GM04504 (cell line): ENCODE measurements at places on chromosomes 11 and 22.

DNA sequence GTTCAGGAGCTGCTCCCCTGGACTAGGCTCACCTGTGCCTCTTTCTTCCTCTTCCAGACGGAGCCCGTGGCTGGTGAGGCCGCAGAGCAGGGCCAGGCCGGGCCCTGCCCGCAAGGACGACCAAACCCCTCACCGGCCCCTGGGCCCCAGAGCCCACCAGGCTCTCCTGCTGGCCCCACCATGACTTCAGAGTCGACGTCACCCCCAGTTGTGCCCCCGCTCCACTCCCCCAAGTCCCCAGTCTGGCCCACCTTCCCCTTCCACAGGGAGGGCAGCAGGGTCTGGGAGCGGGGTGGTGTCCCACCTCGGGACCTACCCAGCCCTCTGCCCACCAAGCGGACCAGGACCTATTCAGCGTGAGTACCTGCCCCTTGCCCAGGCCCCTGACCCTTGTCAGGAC is 11.0 kb downstream of the CSDC2 start:
- DNase-seq = no peak

DNA sequence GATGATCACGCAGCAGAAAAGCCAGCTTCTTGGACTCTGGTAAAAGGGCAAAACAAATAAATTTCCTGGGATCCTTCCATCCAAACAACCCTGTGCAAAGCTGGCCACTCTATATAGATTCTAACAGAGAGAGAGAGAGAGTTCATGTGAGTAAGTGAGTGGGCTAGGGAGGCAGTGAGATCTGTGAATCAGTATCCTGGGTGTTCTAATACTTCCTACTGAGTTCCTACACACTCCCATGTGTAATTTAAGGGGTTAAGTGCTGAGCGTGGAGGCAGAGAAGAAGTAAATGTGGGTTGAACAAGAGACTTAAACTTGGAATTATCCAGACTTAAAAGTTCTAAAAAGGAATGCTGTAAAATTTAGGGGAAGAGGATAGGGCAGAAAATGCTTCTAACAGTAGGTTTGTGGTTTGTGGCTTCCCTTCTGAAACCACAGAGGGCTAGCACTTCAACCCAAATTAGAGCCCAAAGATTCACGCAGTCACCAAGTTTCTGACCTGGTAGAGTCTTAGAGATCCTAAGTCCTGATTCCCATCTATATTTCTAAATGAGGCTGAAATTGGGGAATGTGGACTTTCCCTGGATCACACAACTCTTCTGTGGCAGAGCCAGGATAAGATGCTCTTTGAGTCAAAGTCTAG is 413.9 kb downstream of the TENM4 start:
- no peak for DNase-seq

GRCh38 chr11:123125169-123125568 is 63.2 kb upstream of the HSPA8 start:
- no peak for DNase-seq

- peak; percentile 43 for DNase-seq
Measured at GRCh38 chr11:63813035-63813562, at the start of gene SPINDOC. TSS of gene SPINDOC (plus strand) at chr11:63813456. CDS start at chr11:63813687, 231 bp downstream.

- no peak for DNase-seq
Measured at GRCh38 chr11:88036701-88037100, 138.5 kb downstream of the RAB38 start.

GRCh38 chr11:66243782-66244535 is 24.5 kb upstream of the RAB1B start:
- no peak for DNase-seq

GRCh38 chr11:36265793-36266628 is 23.2 kb downstream of the COMMD9 start:
- no peak for DNase-seq

DNA sequence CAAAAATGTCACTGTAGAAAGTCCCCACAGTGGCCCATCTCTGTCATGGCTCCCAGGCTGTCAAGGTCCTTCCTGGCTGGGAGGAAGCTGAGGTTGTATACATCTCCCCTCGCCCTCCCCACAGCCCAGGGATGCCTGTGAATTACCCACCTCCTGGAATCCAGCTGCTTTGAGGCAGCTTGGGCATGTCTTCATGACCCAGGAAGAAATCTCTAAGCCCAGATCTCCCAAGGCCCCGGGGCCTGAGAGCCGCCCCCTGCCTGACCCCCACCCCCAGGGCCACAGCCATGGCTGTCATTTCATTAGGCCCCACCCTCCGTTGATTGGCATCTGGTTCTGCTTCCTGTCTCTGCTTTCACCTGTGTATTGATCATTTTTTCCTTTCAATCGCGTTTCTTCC is 207.5 kb downstream of the TBC1D22A start:
- no peak for DNase-seq

DNA sequence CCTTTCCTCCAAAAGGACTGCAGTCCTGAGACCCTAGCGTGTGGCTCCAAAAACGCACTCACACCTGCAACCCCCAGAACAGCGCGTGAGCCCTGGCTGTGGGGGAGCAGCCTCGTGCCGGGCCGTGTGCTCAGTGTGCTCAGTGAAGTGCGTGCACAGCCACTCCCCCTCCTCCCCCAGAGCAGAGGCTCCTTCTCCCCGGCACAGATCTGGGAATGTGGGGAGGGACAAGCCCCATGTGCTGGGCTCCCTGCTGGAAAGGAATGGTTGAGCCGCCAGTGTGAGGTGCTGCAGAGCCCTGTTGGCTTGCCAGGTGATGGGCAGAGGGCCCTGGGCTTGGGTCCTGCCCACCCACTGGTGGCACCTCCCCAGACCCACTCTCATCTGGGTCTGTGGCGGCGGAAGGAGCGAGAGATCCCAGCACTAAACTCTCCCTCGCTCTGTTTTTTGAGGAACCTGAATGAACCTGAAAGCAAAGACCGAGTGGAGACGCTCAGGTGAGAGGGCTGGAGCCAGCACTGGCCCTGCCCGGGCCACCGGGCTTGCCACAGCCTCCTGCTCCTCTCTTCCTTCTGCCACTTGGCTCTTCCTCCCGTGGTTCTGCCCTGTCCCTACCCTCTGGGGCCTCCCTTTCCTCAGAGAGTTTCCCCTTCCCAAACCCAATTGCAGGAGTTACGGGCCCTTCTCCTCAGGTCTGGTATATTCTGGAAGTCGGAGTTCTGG is 9.0 kb downstream of the RCOR2 start:
- DNase-seq = no peak

GRCh38 chr22:43529934-43530333 is 118.1 kb downstream of the MPPED1 start:
- no peak for DNase-seq

DNA sequence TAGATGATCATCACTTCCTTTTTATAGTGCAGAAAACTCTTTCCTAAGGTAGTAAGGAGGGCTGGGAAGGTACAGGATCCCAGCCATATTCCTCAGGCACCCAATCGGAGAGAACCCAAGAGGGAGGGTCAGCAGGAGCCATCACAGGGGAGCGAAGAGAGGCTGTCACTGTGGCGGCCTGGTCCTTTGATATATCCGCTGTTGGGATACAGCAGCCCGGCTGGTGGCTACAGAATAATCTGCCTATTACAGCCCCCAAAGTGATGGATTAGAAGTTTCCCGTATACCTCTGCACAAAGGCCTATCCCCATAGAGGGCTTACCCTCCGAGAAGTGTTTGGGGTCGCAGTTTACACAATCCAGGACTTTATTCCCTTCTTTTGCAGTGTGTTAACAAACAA is 48.5 kb downstream of the OR4D9 start:
- DNase-seq = no peak

DNA sequence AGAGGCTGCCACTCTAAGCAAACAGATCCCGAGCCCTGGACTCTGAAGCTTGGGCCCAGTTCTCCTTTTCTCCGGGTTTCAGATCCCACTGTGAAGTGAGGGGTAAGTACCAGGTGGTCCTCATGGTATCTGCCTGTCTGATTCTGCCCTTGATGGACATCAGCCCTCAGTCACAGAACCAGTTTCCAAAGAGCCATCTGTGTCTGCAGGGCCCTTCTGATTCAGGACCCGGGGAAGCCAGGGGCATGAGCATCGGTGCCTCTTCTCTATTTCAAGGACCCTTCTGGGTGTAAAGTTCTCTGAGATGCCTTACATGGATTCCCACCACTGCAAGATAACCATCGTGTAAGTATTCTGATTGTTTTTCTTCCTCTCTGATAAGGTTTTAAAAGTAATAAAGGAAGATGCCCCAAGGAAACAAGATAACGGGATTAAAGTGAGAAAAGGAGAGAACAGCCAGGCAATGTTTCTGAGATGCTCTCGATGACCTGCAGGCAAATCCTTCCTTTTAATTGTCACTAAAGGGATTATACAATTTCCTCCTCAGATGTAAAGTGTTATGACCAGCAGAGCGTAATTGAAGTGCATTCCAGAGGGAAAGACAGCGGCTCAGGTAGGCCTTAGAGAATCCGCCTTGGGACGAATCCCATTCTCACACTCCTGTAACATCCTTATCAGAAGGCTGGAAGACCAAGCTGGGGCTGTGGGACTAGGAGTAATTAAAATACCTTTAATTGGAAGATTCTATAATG is 924.3 kb downstream of the TBC1D22A start:
- no peak for DNase-seq
